ENCODE measurements at places on chromosomes 2 and 18.

- DNase-seq, result no peak
Observed at GRCh38 chr2:15448250-15448839, 112.8 kb downstream of the NBAS start.

DNA sequence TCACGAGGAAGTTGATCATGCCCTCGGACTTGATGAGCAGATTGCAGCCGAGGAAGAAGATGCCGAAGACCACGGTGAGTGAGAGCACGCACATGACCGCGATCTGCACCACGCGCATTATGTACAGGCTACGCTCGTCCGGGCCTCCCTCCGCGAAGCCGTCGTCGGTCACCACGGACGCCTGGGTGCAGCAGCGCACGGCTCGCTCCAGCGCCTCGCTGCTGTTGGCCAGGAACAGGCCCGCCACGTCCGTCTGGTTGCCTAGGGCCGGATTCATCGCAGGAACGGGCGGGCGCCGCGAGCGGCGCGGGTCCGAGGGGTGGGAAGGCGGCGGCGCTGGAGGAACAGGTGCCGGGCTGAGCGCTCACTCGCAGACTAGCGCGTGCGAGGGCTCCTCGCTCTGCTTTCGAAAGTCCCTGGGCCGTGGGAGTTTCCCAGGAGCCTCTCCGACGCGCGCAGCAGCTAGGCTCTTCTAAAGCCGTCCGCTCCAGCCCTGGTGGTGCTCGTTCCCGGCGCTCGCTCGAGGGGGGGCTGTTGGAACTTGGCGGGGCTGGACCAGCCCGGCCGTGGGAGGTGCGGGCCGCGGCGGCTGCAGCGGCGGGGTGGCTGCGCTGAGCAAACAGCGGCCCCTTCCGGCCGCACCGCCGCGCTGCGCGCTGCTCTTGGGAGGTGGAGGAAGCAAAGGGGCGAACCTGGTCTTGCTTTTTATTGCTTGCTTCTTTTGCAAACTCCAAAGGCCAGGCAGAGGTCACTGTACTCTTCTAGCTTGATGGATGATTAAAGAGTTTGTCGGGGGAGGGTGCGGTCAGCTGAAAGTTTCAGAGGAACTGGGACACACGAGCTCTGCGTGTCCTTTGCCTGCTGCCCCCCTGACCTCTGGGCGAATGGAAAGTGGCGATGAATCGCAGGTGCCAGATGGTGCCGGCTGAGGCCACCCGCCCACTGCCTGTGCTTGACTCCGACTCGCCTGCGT, at the start of gene RPRM:
RPRM (minus strand) TSS at position 474 of the 973 bp plus-strand sequence; CDS start at position 277, 197 bp downstream.
- peak; percentile 89 for DNase-seq

GRCh38 chr2:64401529-64401880, 52.5 kb upstream of the LGALSL start:
- DNase-seq, result no peak

DNA sequence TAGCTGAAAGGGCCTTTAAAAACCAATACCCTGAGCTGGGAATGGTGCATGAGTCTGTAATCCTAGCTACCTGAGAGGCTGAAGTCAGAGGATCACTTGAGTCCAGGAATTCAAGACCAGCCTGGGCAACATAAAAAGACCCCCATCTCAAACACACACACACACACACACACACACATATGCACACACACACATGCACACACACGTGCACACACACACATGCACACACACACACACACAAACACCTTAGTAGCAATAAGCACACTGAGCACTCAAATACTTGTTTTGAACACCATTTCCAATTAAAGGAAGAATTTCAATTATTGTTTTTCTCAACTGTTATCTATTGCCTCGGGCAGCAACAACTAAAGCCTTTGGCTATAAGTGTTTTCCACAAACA, 25.6 kb upstream of the UBE2F start:
- no peak for DNase-seq

- DNase-seq, result no peak
Observed at GRCh38 chr2:221397187-221397586, 174.9 kb downstream of the EPHA4 start.

DNA sequence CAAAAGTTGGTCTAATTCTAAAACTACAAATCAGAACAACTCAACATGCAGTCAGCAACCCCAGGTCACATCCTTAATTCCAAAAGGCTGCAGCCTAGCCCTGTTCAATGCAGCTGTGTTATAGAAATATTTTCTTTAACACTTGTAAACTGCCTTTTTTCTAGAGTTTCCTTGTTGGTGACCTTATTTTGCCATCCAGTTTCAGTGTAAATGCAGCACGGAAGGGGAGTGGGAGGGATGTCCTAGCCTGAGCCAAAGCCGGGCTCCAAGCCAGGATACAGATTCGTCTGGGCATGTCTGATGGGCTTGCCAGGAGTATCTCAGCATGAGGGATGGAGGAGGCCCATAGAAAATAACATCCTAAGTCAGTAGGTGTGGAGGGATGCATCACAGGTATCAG, 17.7 kb upstream of the SP3 start:
- DNase-seq, result no peak

GRCh38 chr2:236558036-236558435, 11.6 kb upstream of the ACKR3 start:
- no peak for DNase-seq

GRCh38 chr18:26865557-26865956, at the start of gene AQP4:
AQP4 (minus strand) TSS chr18:26865707; CDS start chr18:26865689, 18 bp downstream.
- DNase-seq, result peak; percentile 48

DNA sequence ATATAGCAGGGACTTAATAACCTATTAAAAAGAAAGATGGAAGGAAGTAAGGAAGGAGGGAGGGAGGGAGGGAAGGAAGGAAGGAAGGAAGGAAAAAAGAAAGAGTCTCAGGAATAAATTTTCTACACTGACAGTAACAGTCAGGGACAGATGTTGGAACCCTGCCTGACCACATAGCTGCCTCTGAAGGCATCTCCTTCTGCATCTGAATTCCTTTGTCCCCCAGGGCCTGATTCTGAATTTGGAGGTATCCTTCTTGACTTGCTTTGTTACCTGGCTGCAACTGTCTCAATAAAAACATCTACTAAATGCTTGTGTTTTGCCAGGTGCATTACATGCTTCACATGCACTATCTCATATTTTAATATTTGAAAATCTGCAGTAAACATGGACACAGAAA, 17.4 kb upstream of the LRATD1 start:
- no peak for DNase-seq

- DNase-seq, result no peak
Observed at GRCh38 chr18:66560094-66560493, 43.8 kb downstream of the CDH19 start.

DNA sequence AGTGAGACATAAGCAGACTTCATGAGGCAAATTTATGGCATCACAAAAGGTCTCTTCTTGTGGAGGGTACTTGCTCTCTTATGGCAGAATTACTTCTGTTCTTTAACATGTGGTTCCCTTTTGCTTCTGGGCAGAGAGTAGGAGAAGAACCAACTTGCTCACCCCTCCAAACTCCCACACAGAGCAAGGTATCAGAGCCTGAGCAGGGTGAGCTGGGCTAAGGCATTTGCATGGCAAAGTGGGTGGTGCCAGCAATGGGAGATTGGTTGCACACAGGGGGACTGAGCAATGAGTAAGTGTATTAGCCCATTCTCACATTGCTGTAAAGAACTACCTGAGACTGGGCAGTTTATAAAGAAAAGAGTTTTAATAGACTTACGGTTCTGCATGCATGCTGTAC, 64.2 kb upstream of the ITGB6 start:
- no peak for DNase-seq

DNA sequence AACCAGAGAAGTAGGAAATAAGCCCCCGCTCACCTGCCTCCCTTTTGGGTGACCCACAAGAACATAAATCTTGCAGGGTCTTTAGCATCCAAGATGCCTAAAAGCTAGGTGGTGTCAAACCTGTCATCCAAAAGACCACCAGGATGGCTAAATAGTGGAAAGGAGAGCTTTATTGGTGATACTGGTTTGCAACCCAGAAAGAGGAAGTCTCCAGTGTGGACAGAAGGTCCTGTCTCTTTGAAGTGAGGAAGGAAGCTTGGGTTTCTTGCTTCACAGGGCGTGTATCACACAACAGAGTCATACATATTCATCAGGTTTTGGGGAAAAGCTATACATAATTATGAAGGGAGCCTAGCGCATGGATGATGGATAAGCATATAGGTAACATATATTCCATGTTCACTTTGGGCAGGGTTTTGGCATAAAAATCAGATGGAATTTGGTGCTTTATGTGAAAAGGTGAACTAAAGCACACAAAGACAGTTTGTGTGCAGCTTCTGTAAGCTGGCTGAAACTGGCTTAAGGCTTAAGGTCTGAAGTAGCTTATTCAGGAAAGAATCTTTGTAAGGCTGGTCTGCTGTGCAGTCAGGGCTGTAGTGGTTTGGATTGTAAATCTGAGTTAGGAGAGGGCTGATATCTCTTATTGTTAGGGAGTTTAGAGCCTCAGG, 102.2 kb upstream of the MSH2 start:
- DNase-seq, result no peak

DNA sequence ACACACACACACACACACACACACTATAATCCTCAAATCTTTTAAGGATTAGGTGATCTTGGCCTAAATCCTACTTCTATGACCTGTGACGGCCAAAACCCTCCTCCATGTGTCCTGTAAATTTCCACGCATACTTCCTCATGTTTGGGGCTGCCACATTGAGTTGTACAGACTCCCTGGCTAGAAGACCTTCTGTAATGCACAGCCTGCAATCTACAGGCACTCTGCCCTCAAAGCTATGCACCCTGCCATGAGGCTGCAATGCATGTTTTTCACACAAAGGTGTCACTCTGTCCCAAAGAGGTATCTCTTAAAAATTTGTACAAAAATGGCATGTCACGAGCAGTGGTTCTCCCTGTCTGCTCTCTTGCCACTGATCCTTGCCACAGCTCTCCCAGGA, 26.4 kb upstream of the B4GALT6 start:
- DNase-seq, result no peak

- DNase-seq, result no peak
Observed at GRCh38 chr2:240252872-240253511, 112.5 kb upstream of the OTOS start.

GRCh38 chr2:205682971-205683501, 735 bp downstream of the NRP2 start:
- DNase-seq, result no peak

DNA sequence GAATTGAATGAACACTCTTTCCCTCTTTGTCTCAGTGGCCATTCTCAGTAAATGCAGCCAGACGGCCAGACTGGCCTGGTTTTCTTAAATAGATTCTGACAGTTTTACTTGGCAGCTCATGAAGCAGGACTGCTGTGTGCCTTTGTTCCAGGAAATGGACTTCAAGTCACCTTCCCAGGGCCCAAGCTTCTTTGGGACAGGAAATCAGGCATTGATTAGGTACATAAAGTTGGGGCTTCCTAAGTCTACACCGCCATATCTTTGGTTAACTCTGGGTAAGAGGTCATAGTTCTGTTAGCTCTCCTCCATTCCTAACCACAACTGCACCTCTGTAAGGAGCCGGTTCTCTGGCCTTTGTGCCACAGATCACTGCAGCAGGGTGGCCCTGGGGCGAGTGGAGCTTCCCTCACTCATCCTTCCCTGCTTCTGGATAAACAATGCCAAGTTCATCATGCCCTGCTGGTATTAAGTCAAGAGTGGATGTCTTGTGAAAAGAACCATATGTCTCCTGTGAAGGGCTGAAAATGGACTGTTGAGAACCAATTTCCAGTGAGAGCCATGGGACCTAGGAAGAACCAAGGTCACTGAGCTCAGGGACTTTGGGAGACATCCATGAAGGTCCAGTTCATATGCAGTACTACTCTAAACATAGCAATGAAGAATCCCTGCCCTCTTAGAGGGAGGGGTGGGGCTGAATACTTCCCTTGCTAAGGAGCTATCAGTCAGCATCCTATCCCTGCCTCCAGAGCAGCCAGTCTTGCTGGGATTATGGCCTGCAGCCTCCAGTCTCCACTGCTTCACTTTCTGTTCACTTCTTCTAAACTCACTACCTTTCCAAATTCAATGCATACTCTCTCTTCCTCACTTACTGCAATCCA, 122.6 kb upstream of the XPO1 start:
- no peak for DNase-seq

- DNase-seq, result peak; percentile 55
Observed at GRCh38 chr2:23478087-23478932, 93.3 kb downstream of the KLHL29 start.

DNA sequence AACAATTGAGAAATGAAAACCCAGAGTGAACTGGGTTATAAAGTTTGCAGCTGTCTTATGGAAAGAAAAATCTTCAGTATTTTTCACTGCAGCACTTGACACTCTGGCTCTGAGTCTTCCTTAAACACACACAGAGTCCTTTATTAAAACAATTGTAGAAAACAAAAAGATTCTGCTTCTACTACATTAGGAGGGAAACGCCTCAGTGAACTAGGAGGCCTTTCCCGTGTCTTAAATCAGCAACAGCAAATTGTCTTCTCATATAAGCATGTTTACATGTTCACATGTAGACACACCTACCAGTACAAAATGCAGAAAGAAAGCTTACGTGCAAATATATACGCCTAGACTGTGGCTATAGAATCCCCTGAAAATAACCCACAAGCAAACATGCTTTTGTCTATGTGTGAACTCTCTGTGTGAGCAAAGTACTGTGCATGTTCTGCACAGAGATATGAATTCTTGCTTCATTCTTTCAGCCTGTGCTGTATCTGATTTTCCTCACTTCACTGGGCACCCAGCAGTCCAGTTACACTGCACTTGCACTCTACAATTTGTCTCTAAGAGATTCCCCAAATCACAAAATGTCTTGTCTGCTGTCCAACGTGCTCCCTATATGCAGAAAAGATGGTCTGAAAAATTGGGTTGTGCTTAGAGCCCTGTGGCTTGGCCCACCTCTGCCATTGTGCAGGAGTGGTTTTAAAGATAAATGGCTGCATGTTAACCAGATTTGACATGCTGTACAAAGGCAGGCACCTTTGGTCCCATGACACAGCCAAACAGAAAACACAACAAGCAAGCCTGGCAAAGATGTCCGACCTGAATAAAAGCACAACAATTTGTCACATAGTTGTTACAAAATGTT, 24.5 kb downstream of the ZEB2 start:
- DNase-seq, result no peak

DNA sequence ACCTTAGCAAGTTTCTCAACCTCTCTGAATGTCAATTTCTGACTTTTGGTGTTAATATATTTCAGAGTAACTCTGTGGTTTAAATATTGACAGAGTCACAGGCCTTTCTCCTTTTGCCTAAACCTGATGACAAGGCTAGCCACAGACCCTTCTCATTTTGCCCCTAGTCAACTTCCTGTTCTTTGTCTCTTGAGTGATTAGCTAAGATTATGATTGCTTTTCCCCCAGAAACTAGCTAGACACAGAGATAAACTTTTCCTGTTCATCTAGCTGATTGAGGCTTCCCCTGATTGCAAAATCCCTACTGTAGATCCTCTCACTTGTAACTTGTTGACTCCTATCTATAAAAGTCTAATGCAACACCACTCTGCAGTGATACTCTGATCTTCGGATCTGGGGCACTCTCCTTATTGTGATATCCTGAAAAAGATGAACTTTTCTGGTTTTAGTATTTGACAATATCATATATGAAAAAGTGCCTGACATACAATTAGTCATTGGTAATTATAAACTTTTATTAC, 241.4 kb downstream of the ZNF385B start:
- DNase-seq, result no peak

- no peak for DNase-seq
Observed at GRCh38 chr2:119248311-119248710, 24.7 kb downstream of the STEAP3 start.
